ENCODE measurements at places on chromosomes 1 and 21.

DNA sequence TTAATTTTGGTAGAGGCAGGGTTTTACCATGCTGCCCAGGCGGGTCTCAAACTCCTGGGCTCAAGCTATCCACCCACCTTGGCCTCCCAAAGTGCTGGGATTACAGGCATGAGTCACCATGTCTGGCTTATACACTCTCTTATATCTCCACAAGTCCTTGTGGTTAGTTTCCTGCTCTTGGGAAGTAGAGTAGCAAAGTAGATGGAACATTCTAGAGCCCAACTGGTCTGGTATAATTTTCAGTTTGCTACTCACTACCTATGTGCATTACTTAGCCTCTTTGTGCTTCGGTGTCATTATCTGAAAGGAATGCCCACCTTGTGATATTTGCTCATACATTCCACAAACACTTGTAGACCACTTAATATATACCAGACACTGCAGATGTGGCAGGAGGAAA lies 96.6 kb upstream of the IPO9 start:
- DNase-seq = no peak

DNA sequence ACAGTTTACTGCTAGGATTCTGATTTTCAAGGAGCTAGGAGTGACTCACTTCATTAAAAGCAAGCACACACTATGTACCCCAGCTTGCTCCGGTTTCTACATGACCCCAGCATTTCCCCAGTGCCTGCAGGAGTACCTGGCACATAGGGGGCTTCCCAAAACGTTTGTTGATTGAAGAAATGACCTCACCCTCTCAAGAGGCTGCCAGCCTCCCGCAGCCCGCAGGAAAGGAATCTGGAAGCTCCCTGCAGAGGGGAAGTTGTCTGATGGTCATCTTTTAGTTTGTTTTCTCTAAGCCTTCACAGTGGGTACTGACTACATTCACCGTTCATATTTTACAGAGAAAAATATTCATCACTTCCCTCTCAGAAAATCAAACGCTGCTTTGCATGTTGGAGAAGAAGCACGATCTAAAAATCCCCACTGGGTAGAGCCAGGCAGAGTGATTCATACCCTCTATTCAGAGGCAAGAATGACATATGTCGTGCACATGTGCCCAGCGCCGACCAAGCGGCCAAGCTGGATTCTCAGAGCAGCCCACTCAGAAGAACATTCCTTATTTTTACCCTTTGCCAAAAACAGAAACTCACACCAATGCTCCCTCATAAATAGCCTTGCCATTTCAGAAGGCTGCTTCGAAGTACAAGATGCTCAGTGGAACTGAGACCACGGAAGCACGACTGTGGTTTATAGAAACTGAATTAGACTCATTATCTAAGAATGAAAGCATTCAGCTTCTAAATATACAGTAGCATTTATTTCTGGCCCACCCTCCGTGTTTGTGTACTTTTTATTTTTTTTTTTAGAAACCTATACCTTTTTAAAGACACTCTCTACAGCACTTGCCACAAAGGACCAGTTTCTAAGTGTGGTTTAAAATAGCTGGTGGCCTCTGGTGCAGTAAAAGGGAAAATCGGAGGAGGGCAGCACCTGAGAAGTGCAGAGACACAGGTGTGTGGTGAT lies 143.2 kb downstream of the MIS18A start:
- no peak for DNase-seq

DNA sequence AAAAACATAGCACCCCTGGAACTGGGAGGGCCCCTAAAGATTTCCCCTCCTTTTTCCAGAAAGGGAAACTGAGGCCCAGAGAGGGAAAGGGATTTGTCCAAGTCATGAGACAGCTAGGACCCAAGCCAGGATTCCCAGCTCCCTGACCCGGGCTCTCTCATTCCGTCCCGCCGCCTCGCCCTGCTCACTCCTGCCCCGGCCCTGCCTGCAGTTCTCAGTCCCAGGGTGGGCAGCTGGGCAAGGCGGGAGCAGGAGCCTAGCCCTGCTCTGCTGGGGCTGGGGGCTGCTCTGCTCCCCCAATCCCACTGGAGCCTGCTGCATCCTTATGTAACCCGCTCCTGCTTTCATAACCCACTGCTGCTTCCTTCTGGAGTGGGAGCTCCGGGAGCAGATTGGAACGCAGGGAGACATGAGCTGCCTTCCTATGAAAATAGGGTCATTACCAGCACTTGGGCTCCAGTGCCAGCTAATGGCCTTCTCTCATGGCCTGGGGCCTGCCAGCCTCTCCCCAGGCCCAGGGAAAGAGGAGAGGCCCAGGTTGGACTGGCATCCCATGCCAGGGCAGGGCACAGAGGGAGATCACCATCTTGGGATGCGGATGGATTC lies 84.5 kb downstream of the CAMK2N1 start:
- DNase-seq = no peak

DNA sequence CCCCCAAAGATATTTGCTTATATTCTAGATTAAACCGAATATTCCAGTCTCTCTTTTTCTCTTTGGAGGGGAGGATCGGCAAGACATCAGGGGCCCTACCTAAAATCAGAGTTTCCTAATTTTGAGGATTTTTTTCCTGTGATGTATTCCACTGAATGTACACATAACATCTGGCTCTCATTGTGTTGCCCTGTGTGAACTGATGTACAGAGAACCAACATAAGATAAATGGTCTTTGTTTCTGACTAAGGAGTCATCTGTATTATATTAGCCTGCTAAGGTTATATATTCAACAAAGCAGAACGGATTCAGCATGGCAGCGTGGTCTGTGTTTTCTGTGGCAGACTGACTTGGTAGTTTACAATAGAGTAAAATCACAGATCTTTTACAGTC lies 114.8 kb upstream of the NCAM2 start:
- DNase-seq = no peak

DNA sequence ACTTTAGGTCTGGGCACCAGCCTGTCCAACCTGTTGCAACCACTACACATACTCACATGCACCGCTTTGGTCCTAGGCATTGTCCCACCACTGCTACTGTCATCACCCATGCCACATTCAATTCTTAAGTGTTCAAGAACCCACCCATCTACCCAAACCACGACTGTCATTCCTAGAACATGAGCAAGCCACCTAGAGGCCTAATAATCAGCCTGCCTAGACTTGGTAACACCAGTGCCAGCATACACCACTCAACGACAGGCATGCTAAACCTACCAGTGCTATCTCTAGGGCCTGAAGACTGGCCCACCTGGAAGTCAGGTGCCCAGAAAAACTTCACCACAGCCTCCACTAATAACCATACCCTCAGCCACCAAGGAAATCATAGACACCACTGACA lies 532.8 kb upstream of the DEPDC1 start:
- DNase-seq = no peak

- DNase-seq = no peak
Observed at GRCh38 chr21:27321791-27322190, 354.9 kb upstream of the ADAMTS5 start.

Measured in activated CD8-positive, alpha-beta memory T cell treated with anti-CD3 and anti-CD28 coated beads for 48 hours (primary cell).